ENCODE measurements at places on chromosomes 5 and 9. TPM values are rescaled to one million over a fixed set of nuclear protein-coding genes. Genes with fewer than 3 reads are reported as not detected.

Gene PCDHGC4
- total RNA-seq: 17.6 TPM

GRCh38 chr5:126098330-126099017, 324.7 kb upstream of the GRAMD2B start:
- no peak for DNase-seq

DNA sequence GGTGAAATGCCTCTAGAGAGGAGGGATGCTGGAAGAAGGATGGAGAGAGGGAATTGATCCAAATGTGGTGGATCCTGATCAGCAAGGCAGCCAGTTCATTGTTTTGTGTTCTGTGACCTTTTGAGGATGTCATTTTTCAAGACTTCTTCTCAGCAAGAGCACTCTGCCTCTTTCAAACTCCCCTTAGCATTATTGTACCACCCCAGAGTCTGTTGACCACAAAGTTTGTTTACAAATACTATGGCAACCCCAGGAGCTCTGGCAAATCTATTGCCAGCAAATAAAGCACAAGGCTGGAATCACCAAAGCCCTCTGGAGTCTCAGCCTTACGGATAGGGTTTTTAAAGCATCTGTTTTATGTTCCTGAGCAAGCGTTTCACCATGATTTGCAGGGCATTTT, 76.2 kb upstream of the SLC1A3 start:
- DNase-seq: no peak

- DNase-seq: no peak
Observed at GRCh38 chr9:37969130-37969529, 65.2 kb upstream of the SLC25A51 start.

DNA sequence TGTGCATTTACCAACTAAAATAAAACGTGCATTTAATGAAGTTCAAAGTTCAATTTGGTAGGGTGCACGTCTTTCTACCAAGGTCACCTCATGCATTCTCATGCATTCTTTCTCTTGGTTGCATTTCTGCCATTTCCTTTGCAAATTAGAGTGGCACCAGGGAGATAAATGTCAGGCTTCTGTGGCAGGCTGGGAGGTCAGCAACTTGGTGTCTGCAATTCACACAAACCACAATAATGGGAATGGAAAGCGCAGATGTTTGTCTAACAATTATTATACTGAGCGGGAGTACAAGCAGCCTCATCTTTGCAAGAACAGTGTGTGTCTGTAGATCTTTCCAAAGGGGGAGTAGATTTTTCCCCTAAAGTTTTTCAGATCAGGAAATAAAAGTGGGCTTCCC, 411.7 kb downstream of the DMRT2 start:
- no peak for DNase-seq

- no peak for DNase-seq
Observed at GRCh38 chr5:177169271-177169670, 35.7 kb downstream of the NSD1 start.

Gene DNAI1
- total RNA-seq: not detected

- DNase-seq: no peak
Observed at GRCh38 chr9:136978073-136978864, 965 bp downstream of the PTGDS start.

Gene TRMO
- 19.3 TPM for total RNA-seq

DNA sequence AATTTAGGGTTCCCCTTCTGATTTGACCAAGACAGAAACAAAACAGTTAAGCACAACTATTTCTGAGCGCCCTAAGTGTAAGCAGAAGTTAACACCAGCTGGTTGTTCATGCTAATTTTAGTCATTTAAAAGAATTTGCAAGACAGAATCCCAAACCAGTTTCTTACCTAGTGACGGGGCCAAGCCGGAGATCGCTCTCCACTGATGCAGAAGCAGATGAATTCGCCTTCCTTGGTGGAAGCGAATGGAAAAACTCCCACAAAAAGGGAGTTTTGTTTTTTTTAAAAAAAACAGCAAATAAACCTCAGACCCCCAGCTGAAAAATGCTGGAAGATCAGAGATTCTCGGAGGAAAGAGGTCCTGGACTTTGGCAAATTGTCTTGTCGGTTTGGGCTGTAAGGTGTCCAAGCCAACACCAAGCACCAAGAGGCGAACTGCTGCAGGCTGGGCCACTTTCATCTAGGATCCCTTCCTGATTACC, 47.4 kb upstream of the GLDC start:
- no peak for DNase-seq

- DNase-seq: no peak
Observed at GRCh38 chr5:89281766-89282553, 399.0 kb upstream of the MEF2C start.

- no peak for DNase-seq
Observed at GRCh38 chr9:4831944-4832343, 39.2 kb downstream of the RCL1 start.

- no peak for DNase-seq
Observed at GRCh38 chr9:107360098-107360497, 77.0 kb downstream of the RAD23B start.

DNA sequence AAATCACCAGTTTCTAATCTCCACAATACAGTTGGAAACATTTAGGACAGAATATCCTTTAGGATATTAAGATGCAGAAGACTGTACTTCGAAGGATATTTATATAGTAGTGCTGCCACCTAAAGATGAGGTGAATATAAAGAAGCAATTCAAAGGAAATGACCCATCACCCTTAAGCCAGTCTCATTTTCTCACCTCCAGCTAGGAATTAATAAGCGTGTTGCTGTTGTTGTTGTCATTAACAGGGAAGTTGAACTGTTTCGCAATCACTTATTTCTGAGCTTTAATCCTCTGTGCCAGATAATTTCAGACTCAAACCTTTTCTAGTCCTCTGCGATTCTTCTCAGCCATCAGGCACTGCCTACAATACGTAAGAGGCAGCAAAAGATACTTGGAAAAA, 7.8 kb upstream of the PURA start:
- no peak for DNase-seq
